ENCODE measurements at places on chromosomes 4 and X.

DNA sequence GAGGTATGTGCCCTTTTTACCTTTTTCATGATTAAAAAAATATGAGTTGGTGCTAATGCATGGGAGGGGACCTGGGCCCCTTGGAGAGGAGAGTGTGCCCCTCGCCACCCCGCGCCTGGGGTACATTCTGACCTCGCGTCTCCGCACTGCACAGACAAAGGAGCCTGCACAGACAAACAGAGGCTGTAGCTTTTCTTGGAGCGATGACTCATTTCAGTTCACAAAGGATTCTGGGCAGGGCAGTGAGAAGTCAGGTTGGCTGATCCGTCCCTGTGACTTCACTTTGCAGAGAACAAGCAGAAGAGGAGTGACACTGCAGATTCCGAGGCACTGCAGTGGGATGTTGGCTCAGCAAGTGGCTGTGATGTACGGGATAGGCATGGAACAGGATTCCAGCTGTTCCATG is 82.9 kb downstream of the STOX2 start:
- DNase-seq = peak; percentile 85

DNA sequence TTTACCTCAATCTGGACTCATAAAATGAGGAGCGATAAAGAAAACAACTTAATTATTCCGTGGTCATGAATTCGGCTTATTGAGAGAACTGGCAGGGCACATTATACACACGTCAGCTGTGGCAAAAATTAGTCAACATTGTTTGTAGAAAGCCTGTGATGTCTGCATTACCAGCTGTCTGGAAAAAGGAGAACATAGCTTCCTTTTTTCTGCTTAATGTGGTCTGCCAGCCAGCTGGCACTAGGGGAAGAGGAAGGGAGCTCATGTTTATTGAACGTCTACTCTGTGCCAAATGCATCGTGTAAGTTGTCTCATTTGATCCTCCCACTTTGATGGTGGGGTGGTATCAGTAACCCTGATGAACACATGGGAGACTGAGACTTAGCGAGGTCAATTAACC is 367.6 kb downstream of the ARHGAP24 start:
- DNase-seq = peak; percentile 78

DNA sequence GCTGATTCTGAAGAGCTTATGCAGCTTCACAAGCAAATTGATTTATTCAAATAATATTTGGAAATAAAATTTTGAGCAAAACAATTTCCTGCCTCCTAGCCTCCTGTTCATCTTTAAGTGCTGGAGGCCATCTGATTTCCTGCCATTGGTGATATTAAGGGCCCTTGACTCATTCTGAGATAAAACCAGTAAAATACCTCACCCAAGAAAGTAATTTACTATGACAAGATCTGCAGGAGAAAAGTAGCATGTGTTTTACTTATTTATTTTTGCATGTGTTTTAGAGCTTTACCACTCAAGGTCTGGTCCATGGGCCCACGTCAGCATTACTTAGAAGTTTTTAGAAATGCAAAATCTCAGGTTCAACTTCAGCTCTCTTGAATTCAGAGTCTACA is 67.7 kb downstream of the DCLK2 start:
- DNase-seq = no peak

GRCh38 chr4:154838694-154839093 is 57.6 kb downstream of the RBM46 start:
- no peak for DNase-seq

GRCh38 chr4:76831711-76832373 is 66.1 kb downstream of the SOWAHB start:
- DNase-seq = peak; percentile 27

DNA sequence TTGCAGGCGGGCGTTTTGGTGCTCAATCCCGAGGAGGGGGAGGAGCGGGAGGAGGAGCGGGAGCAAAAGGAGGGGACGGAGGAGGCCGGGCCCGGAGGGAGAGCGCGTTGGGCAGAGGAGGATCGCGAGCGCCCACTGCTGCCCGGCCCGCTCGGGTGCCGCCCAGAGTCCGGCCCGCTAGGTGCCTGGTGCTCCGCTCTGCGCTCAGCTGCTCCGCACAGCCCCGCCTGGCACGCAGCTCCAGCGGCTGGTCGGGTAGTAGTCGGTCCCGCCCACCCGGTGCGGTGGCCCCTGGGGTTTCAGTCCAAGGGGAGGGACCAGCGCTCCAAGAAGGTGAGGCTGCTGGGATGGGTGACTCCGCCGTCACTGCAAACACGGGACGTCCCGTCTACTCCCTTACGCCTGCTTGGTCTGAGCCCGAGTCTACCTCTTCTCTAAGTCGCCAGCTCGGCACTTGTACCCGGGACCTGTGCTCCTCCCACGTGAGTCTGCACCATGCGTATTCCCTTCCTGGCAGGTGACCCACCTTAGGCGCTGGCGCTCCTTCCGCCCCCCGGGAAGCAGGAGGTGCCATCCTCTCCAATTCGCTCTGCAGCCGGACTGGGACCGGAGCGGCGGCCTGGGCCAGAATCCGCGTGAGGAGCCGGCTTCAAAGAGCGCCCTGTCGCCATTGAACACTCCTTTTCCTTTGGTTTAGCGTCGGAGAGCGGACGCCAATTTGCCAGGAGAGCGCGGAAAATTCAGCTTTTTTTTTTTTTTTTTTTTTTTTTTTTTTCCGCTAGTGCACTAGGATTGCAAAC is 405 bp upstream of the HS3ST1 start:
- peak; percentile 82 for DNase-seq

DNA sequence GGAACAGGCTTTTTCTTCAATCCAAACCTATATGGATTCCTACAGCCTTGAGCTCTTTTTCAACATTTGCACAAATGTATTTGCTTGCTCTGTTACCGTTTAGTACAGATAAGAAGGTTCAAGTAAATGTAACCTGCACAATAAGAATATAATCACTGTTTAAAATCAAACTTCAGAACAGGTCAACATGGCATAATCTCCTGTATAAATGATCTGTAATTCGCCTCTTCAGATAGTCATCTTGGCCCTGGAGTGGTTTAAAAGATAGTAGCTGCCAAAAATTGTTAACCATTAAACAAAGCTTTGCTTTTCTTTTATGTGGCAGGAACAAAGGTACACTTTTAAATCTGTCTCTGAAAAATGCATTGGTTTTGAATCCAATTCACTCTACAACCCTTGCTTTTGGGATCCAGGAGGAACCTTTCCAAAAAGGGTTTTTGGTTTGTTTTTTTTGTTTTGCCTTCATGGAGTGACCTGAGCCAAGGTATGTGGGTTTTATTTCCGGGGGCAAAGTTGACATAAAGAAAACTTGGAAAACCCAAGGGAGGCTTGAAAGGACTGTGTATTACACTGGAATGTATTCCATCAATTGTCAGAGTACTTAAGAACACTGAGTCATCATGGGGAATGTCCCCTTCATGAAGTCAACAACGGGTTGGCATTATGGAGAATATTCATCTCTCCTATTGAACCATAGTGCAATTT is 210.4 kb upstream of the HCCS start:
- DNase-seq = no peak

- no peak for DNase-seq
These were observed 82.9 kb downstream of the CLCN4 start for GRCh38 chrX:10239611-10240064.

GRCh38 chr4:90142081-90142480 is 14.9 kb downstream of the CCSER1 start:
- no peak for DNase-seq

DNA sequence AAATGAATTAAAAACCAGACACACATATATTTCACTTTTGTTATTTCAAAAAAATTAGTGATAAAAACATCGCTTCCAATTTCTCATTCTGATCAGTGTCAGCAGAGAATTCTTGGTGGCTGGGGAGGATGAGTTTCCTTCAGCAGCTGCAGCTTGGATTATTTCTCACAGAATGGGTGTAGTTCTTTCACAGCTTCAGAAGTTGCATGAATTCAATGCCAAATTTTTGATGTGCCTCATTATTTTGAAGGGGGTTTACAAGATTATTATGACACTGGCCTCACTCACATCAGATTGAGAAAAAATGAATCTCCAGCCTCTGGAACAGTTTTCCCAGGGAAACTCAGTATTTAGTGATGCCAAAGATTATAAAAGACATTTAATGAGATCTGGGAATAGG is 184.9 kb upstream of the WDFY3 start:
- DNase-seq = peak; percentile 42

GRCh38 chr4:150493851-150494250 is 88.1 kb upstream of the MAB21L2 start:
- DNase-seq = no peak

GRCh38 chr4:65645185-65645584 is 25.1 kb downstream of the EPHA5 start:
- no peak for DNase-seq

DNA sequence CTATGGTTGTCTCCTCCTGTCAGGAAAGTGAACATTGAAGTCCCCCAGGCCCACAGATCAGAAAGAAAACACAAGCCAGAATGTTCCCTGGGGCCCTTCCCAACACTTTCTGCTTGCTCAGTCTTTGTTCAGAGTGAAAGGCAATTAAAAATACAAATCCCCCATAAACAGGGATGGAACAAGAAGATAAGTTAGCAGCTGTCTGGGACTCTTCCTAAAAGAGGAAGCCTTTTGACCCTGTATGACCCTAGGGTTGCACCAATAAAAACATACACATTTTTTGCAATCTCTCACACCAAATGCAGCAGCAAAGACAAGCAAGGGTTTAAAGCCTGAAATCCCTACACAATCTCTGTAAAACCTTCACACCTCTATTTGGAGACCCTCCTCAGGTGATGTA is 22.6 kb downstream of the IRF2 start:
- DNase-seq = no peak

- DNase-seq = no peak
These were observed 8.5 kb downstream of the OGT start for GRCh38 chrX:71541210-71542022.

All from right hindlimb (tissue), 1 donor.